ENCODE measurements at places on chromosomes 7 and 10. TPM values are rescaled to one million over a fixed set of nuclear protein-coding genes. Genes with fewer than 3 reads are reported as not detected.

Gene CBLL1
- 24.1 TPM for total RNA-seq

GRCh38 chr10:106284802-106285587, 879.5 kb downstream of the SORCS1 start:
- H3K27me3 ChIP-seq: no peaks in the 10 kb centered on the region
- no peak overlapping the region for H3K27ac ChIP-seq
- no peak overlapping the region for H3K4me3 ChIP-seq
- no peaks in the 10 kb centered on the region for H3K36me3 ChIP-seq
- no peak for DNase-seq

Gene TMEM270
- not detected for total RNA-seq

Gene INMT
- total RNA-seq: 5.6 TPM

DNA sequence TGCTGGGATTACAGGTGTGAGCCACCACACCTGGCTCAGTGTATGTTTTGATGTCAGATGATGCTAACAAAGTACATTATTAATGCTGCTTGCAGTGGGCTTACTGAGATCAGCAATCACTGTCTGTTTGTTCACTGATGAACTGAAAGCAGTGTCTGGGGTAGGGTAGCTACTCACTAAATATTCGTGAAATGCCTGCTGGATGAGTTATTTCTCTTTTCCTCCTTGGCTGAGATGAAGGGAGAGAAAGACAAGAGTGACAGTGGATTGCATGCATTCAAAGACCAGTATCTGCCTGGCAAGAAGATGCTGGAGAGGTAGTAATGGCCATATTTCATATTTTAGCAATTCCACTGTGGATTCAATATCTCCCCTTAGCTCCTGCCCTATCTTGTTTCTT, 32.3 kb downstream of the FAM107B start:
- H3K27ac ChIP-seq: no peak overlapping the region
- H3K4me1 ChIP-seq: peaks cover 7% of the 10 kb centered on the region
- no peaks in the 10 kb centered on the region for H3K36me3 ChIP-seq
- H3K27me3 ChIP-seq: no peaks in the 10 kb centered on the region
- no peak for DNase-seq

Gene LEP
- 7.4 TPM for total RNA-seq

Gene PAX4
- total RNA-seq: not detected

Gene NRG3
- not detected for total RNA-seq

Gene FAM221A
- total RNA-seq: 4.7 TPM

GRCh38 chr7:47621347-47621746, 39.4 kb upstream of the TNS3 start:
- no peaks in the 10 kb centered on the region for H3K36me3 ChIP-seq
- peaks cover 20% of the 10 kb centered on the region for H3K4me1 ChIP-seq
- no peak overlapping the region for H3K4me3 ChIP-seq
- peak overlapping the region; percentile 72 for H3K27ac ChIP-seq

Gene NUTM2E
- total RNA-seq: not detected

Gene RASA4B
- total RNA-seq: 19.6 TPM

Gene EBLN1
- not detected for total RNA-seq

- peak overlapping the region; percentile 86 for H3K4me3 ChIP-seq
- peak overlapping the region; percentile 93 for H3K27ac ChIP-seq
- no peak for DNase-seq
- no peaks in the 10 kb centered on the region for H3K36me3 ChIP-seq
Observed at GRCh38 chr7:100604976-100605911, 3.1 kb downstream of the PCOLCE start.

- DNase-seq: no peak
- H3K27ac ChIP-seq: no peak overlapping the region
- no peaks in the 10 kb centered on the region for H3K4me1 ChIP-seq
- H3K27me3 ChIP-seq: no peaks in the 10 kb centered on the region
- no peaks in the 10 kb centered on the region for H3K36me3 ChIP-seq
Observed at GRCh38 chr7:146655928-146656797, 539.6 kb downstream of the CNTNAP2 start.

Gene PDZD7
- 1.5 TPM for total RNA-seq

DNA sequence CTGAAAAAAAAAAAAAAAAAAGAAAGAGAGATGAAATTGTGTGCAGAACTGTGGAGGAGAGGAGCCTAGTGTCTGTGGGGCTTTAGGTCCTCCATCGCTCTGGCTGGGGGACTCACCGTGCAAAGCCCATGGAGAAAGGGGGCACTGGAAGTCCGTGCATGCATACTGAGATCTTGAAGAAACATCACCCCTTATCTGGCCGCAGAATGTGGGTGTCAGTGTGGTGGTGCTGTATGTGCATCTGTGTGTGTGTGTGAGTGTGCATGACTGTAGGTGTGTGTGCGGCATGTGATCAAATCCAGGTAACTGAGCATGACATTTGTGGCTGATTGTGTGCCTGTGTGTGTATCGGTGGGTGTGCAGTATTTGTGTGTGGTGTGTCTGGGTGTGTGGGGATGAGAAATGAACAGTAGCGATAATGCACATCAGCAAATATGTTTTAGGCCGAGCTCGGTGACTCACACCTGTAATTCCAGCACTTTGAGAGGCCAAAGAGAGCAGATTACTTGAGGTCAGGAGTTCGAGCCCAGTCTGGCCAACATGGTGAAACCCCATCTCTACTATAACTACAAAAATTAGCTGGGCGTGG, 8.8 kb upstream of the CLDN3 start:
- H3K4me1 ChIP-seq: no peaks in the 10 kb centered on the region
- H3K27ac ChIP-seq: no peak overlapping the region
- DNase-seq: no peak
- H3K27me3 ChIP-seq: no peaks in the 10 kb centered on the region
- no peaks in the 10 kb centered on the region for H3K36me3 ChIP-seq

- peaks cover 56% of the 10 kb centered on the region for H3K4me1 ChIP-seq
- H3K27ac ChIP-seq: peak overlapping the region; percentile 68
- no peak overlapping the region for H3K4me3 ChIP-seq
Observed at GRCh38 chr10:110502851-110503301, 5.2 kb downstream of the DUSP5 start.

Gene NPC1L1
- total RNA-seq: 0.49 TPM

GRCh38 chr7:94567396-94567795, 57.8 kb downstream of the CASD1 start:
- H3K27ac ChIP-seq: no peak overlapping the region
- H3K27me3 ChIP-seq: no peaks in the 10 kb centered on the region
- H3K36me3 ChIP-seq: no peaks in the 10 kb centered on the region
- H3K4me3 ChIP-seq: no peak overlapping the region

- H3K4me1 ChIP-seq: peaks cover 27% of the 10 kb centered on the region
- H3K36me3 ChIP-seq: no peaks in the 10 kb centered on the region
- DNase-seq: no peak
- no peak overlapping the region for H3K4me3 ChIP-seq
- no peaks in the 10 kb centered on the region for H3K27me3 ChIP-seq
Observed at GRCh38 chr10:79020015-79020491, 48.7 kb upstream of the ZMIZ1 start.

Gene ZNF804B
- not detected for total RNA-seq

DNA sequence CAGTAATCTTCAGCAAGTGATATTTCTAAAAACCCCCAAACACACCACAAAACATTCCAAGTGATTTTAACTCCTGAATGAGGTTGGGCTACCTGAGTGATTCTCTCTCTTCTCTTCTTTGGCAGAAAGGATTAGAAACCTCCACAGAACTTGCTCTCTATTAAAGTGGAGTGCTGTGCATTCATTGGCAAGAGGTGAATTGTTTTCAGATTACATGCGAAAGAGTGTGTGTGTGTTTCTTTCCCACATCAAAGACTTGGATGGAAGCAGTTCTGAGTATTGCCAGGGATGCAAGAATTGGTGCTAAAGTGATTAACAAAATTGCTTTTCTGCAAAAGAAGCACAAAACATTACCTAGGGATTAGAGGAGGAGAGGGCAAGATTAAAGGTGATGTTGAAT, 13.1 kb upstream of the FBXW4 start:
- H3K4me1 ChIP-seq: no peaks in the 10 kb centered on the region
- H3K36me3 ChIP-seq: no peaks in the 10 kb centered on the region
- H3K27me3 ChIP-seq: no peaks in the 10 kb centered on the region
- DNase-seq: no peak
